HT-29 (cell line): ENCODE measurements at places on chromosomes 1 and 21. TPM values are rescaled to one million over a fixed set of nuclear protein-coding genes. Genes with fewer than 3 reads are reported as not detected.
A peak's percentile ranks its signal among the peaks of the same experiment; 100 is the strongest.

DNA sequence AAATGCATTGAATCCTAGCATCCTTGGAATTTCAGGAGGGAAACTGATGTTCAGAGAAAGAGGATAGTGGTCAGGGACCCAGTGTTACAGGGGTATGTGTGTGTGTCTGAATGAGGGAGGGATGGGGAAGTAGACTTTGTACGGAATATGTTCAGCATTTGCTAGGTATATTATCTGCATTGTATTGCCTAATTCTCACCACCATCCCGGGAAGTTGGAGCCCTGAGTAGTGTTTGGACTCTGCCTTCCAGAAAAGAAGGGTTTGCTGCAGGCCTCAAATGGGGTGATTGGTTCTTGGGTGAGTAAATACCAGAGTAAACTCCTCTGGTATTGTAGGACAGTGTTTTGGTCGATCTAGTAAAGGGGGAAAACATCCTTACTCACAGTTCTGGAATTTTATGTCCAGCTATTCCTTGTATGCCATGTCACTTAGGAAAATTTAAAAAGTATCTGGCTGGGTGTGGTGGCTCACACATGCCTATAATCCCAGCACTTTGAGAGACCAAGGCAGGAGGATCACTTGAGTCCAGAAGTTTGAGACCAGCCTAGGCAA, 7.1 kb upstream of the ZNF496 start:
- no peak for DNase-seq

DNA sequence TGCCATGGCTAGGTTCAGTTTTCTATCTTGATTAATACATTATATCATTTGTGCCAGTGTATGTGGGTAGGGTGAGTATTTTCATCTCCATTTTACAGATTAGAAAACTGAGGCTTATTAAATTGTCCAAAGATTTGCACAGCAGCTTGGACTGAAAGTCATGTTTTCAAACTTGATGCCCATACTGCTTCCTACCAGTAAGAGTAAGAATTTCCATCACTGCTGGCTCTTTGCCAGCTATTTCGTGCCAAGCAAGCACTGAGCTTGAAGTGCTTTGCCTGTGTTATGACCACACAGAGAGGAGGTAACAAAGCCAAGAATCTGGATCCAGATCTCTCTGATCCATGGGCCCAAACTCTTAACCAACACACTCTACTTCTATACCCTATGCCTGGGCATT, 295.0 kb downstream of the VAV3 start:
- peak; percentile 22 for DNase-seq

Gene BCL2L15
- 18.2 and 23.4 TPM in 2 replicates for total RNA-seq

GRCh38 chr1:65001231-65001792, 35.0 kb upstream of the JAK1 start:
- DNase-seq: no peak

DNA sequence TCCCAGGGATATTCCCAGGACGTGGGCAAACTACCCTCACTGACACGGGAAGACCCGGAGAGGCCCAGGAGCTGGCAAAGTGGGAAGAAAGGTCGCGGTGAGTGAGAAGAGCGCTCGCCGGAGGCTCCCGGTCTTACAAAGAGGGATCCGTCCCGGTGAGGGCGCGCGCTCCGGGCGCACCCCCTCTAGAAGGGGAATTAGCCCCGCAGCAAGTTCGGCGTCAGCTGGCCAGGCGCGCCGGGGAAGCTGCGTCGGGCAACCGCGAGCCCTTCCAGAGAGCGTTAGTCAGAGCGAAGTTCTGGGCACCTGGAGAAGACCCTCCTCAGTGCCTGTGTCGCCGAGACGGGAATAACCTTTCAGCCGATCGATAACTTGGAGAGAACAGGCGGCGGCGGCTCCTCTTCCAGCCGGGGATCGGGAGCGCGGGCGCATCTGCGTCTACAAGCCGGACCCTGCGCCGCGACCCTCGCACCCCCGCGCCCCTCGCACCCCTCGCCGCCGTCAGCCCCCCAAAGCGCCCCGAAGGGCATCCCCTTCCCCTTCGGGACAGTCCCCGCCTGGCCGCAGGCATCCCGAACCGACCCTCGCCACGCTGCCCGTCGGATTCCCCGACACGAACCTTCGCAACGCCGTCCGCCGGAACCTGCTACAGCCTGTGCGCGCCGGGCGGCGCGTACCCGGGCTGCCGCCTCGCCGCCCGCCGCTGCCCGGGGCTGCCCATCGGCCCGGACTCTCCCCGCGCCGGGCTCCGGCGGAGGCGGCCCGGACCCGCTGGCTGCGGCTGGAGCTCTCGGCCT, 485 bp downstream of the SIPA1L2 start:
- DNase-seq: peak; percentile 33

GRCh38 chr1:172893146-172893841, 157.4 kb downstream of the TNFSF18 start:
- peak; percentile 38 for DNase-seq

DNA sequence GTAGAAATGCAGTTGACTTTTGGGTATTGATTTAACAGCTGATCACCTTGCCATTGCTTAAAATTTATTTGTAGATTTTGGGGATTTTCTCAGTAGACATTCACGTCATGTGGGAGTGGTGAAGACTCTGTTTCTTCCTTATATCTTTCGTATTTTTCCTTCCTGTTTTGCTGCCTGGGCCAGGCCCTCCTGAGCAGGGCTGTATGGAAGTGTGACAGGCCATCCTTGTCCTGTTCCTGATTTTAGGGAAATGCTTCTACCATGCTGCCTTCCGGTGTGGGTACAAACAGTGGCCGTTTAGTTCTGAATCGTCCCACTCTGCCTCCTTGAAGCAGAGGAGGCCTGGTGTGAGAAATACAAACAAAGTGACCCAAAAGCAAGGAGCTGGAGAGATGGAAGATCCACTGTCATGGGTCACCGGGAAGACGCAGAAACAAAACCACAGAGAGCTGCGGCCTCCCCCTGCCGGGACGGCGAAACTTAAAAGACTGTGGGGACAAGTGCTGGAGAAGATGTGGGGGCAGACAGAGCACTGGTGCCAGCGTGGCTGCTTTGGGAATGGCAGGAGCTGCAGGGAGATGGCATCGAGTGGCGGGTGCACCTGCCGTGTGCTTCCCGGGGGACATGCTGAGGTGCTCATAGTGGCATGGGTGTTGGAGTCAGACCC, 7.6 kb downstream of the AGPAT3 start:
- DNase-seq: no peak

Gene FNBP1L
- 13.9 and 15.1 TPM in 2 replicates for total RNA-seq

GRCh38 chr1:21064057-21064456, 112.6 kb downstream of the EIF4G3 start:
- DNase-seq: no peak

Gene A3GALT2
- 0.10 and 1.0 TPM in 2 replicates for total RNA-seq

DNA sequence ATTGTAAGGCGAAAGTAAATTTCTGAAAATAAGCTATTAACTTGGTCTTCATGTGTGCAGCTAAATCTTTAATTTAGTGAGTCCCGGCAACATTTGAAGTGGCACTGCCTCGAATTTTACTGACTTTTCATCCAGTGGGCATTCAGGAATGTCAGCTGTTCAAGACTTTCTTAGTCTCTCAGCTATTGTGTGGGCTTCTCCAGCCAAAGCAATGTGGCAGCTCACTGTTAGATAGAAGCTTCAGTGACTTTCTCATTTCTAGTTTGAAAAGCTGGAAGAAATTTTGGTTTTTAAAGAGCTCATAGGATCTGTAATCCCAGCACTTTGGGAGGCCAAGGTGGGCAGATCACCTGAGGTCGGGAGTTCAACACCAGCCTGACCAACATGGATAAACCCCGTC, 44.3 kb upstream of the FAM89A start:
- DNase-seq: no peak

GRCh38 chr1:119674835-119675289, 26.8 kb upstream of the ZNF697 start:
- DNase-seq: peak; percentile 88

Gene RPAP2
- 0.86 and 1.3 TPM in 2 replicates for total RNA-seq

GRCh38 chr1:1764876-1765470, 13.3 kb downstream of the NADK start:
- no peak for DNase-seq

DNA sequence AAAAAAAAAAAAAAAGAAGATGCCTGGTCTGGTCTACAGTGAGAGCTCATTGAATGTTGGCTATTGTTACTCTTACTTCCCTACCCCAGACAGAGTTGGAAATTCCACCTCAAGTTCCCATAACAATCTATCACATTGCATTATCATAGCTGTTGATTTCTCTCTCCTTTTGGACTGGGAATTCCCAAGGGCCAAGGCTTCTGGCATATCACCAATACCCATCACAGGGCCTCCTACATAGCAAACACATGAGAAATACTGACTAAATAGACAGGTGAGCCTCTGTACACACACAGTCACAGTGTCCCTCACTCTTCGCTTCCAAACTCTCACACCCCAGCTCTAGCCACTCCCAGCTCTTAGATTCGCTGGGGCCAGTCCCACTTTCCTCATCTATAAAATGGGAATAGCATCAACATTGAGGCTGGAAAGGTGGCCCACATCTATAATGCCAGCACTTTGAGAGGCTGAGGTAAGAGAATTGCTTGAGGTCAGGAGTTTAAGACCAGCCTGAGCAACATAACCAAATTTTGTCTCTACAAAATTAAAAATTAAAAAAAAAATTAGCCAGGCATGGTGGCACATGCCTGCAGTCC, 6.4 kb downstream of the PTAFR start:
- no peak for DNase-seq

Gene C1orf52
- 27.8 and 38.2 TPM in 2 replicates for total RNA-seq
